Stimulated activated CD8-positive, alpha-beta memory T cell treated with anti-CD3 and anti-CD28 coated beads, Interleukin-4, amount 100 ng/mL, for 1 hour (primary cell): ENCODE measurements at places on chromosomes 12 and 14.

DNA sequence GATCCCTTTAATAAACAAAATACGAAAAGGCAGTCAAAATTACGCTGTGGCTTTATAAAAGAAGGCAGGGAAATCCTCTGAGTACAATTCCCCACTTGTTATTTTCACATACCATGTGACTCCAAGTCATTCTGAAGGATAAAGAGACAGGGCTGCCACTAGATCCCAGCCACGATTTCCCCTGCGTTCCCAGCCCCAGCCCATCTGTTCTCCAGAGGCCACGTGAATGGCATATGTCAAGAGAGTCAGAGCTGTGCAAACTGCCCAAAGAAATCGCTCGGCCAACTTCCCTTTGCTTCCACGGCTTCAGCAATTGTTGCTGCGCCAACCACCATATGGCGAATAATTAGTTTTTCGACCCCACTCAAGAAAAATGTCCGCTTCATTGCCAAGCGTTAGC is 161.3 kb downstream of the C12orf42 start:
- no peak for DNase-seq

DNA sequence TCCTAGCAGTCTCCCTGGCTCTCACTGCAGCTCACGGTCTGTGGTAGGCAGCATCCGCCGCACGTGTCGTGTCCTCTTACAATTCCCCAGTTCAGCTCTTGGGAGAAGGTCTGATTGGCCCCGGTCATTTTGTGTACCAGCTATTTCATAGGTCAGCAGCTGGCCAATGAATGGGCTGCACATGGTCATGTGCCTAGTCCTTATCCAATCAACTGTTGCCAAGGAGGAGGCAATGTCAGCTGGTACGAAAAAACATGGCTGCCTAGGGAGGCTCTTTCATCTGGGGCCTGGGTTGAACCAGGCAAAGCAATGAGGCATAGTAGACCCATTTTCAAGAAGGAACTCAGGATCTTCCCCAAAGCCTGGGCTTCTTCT is 46.1 kb downstream of the RNFT2 start:
- no peak for DNase-seq

GRCh38 chr12:69569236-69569635 is 16.0 kb upstream of the CCT2 start:
- DNase-seq: no peak

DNA sequence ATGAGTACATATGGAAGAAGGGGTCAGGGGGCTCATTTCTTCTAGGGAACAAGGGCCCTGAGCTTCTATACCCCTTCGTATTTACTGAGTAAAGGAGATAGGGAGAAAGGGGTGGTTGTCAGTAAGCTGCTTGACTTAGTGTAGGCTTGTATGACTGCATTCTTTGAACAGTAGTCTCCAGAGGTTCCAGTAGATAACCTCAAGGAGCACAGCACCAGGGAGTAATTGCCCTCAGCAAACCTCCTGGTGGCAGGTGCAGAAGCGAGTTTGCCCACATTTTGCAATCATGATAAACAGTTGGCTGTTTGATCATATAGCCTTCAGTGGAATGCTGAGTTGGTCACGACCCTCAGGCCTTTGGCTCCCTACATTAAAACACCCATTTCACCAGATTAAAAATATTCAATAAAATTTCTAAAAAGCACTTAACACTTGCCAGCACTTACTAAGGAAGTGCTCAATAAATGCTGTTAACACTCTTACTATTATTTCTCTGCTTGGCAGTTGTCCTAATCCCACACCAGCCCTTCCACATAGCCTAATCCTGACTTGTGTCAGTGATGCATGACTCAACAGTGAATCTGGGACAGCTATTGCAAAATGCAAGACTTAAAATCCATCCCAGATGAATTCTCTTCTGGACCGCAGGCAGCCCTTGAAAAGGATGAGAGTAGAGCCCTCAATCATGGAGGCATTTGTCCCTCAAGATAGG is 3.7 kb upstream of the DHRS4L2 start:
- DNase-seq: no peak

DNA sequence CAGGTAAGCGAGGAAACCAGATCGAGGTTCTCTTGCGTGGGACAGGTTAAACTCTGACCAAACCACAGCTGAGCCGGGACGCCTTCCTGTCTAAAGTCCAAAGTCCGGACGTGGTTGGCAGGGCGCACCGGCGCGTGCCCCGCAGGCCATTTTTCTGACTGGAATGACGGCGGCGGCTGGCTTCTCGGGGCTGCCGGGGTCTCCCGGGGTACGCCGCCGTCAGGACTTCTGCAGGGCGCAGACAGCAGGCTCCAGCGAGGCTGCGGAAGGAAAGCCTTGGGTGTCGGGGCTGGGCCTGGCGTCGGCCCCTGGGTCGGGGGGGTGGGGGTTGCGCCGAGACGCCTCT is 32.8 kb downstream of the MIA2 start:
- DNase-seq: no peak

DNA sequence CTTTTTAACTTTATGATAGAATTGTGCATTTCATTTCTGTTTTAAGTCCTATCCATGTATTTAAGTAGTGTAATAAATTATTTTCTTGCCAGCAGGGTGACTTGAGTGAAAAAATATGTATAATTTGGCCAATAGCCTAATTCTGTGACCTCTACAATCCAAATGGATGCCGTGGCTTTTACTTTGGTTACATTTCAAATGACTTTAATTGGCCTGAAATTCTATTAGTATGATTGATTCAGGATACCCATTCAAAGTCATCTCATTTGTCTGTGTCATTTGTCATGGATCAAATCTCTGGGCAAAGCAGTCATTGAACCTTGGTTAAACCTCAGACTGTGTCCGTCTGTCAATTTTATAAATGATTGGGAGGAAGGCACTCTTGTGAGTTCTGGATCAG is 29.6 kb downstream of the CRADD start:
- DNase-seq: no peak

- no peak for DNase-seq
Measured at GRCh38 chr12:45668641-45669040, 60.9 kb upstream of the ARID2 start.

DNA sequence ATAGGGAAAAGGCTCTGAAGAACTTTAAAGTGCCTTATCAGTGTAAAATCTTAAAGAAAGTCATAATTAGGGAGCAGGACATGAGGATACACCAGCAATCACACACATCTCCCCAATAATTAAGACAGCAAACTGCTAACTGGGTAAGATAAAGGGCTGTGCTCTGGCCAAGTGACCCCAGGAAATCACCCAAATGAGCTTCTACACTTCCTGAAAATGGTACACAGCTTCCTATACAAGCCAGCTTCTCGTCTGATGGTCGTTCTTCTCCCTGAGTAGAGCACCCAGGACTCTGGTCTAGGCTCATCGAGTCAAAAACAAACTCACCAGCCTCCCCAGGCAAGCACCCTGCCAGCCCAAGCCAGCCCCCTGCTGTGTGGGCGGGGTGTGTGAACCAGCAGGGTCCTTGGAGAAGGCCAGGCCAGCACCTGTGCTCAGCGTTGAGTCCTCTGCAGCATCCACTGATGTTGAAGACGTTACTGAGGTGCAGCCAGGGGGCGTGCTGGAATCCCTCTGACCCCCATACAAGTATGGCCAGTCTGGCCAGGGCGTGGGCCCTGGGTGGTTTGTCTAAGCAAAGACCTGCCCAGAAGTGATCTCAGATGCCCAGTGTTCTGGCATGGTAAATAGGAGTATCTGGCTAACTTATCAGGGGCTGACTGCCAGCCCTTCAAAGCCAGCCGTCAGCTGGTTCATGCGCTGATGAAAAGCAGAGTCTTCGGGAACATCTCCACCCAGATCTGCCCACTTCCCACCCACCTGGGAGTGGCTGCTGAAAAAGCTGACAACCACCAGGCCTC is 41.4 kb downstream of the ACTN1 start:
- DNase-seq: no peak

DNA sequence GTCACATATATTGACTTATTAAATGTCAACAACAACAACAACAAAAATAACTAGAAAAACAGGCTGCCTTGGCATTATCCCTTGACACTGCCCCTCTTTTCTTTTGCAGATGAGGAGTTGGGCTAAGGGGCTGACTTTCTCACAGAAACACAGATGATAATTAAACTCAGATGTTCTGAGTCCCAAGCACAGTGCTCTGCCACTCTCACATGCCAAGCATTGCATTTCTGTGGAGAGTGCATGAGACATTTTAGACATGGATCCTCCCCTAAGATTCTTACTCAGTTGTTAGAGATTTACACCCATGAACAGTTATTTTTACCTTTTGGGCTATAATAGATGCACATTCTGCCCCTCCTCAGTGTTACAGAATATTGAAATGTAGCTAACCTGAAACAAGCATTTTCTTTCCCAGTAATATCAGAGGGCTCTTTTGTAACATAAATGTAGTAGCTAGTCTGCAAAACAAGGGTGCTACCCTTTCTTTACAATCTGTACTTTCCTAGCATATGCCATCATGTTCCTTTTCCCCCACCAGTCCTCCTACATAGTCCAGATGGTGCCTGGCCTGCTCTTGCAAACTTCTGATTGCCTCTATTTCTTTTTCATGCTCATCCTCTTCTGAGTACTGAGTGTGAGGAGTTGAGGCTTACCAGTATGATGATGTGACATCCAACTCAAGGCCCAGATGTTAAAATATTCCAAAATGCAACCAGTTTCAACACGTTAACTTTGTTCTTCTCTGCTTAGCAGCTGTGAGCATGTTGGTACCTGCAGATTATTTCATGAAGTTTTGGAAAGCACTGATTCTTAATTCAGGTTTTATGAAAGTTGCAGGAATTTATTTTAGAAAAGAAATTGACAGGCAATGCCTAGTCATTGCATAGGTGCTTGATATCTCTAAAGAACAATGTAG is 125.0 kb upstream of the ATP2B1 start:
- no peak for DNase-seq

DNA sequence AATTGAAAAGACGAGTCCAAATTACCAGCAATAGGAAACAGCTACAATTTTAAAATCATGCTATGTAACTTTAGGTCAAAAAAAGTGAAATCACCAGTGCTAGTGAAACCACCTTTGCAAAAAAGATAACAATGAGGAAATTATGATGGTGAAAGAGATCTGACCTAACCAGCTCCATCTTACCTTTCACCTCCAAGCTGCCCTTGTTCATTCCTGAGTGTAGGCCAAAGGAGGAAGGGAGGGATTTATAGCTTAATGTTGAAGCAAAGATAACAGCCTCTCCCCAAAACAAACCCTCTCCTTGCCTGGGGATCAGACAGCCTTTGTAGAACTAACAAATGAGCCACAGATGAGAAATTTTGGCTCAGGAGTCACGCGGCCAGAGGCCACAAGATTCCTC is 83.2 kb upstream of the EIF5 start:
- DNase-seq: no peak

DNA sequence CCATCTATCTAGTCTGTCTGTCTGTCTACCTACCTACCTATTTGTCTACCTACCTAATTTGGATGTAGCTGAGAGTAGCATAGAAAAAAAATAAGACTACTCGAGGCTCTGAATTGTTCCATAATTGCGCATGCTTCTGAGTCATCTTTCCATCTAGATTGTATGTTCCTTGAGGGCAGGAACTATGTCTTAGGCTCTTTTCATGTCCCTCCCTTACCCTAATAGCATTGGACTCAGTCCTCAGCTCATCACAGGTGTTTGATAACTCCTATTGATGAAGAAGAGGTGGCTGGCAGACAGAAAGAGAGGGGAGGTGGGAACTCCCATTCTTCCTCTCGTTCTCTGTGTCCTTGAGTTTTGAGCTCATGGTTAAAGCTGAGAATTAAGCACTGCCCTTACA is 263.7 kb downstream of the TTC6 start:
- no peak for DNase-seq

GRCh38 chr12:130795906-130796305 is 43.1 kb downstream of the STX2 start:
- no peak for DNase-seq

GRCh38 chr14:36019126-36019525 is 157.4 kb downstream of the PTCSC3 start:
- DNase-seq: no peak

DNA sequence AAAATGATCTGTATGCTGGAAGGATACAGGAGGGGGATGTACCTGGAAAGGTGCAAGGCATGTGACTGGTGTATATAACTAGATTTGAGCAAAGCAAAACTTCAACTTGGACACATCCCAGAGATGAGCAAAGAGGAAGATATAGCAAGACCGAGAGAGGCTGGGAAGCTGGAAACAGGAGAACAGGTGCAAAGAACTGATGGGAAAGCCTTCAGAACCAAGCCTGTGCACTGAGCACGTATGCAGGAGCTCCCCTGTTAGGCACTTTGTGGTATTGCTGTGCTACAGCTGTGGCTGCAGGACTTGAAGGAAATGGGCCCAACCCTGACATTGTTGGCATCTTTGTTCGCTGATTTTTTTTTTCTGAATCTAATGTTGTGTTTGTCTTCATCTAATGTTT is 120.7 kb upstream of the PWP1 start:
- DNase-seq: no peak

DNA sequence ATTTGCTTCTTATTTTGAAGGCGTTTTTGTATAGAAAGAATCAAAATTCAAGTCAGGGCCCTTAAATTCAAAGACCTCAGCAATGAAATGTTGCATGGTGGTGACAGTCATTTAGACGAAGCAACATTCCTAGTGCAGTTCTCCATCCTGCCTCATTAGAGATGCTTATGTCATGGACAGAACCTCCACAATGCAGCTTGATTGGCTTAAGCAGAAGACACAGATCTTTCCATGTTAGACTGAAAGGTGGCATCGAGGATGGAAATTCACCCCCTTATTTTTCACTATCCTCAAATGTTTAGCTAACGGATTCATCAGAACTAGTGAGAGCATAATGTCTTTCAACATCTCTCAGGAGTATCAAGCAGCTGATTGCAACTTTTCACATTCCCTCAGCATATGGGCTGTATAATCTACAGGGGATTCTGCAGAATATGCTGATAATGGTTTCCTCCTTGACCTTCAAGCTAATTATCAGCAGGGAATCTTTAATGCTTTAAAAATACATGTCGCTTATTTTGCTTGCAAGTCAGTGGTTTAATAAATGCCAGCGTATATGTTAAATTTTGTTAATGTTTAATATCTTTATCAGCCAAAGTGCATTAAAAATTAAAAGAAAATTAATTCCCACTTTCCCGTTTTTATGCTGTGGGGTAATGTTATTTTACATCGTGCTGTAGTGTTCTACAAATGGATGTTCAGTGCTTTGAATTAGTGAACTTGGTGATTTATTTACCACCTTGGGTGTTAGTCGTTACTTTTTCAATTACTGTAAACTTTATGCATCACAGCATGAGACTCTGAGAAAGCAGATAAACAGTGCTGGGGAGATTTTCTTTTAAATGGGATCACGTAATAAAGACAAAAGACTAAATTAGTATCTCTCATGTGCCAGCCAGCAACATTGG is 12.8 kb upstream of the NRDE2 start:
- no peak for DNase-seq

DNA sequence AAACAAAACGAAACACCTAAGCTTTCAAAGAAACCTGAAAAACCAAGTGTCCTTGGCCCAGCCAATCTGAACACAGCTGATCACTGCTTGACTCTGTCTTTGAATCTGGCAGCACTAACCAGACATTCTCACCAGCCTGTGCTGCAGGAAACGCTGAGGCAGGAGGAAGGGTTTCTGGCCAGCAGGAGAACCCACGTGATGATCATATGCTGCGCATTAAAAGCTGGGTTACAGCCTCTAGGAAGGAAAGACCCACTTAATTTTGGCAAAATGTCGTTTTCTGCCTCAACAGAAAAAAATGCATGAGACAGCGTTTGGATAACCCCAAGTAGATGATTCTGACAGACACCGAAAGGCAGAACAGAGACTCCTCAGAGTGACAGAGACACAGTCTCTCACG is 9.8 kb downstream of the APPL2 start:
- no peak for DNase-seq
